ENCODE measurements at places on chromosomes 7 and 10.

DNA sequence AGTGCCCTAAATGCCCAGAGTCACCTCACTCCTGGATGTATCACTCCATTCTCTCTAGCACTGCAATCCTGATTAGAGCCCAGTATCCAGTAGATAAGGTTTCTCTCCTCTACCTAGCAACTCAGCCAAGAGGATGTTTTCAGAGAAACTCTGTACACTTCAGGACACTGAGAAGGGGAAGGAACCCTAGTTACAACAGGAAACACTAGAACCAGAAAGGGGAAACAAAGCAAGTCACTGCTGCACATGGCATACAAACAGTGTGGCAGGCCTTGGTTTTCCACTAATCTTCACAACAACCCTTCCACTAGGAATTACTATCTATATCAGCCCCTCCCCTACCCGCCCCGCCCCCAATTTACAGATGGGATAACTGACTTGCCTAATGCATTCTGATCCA, 1.6 kb downstream of the FAM204A start:
- DNase-seq: no peak

DNA sequence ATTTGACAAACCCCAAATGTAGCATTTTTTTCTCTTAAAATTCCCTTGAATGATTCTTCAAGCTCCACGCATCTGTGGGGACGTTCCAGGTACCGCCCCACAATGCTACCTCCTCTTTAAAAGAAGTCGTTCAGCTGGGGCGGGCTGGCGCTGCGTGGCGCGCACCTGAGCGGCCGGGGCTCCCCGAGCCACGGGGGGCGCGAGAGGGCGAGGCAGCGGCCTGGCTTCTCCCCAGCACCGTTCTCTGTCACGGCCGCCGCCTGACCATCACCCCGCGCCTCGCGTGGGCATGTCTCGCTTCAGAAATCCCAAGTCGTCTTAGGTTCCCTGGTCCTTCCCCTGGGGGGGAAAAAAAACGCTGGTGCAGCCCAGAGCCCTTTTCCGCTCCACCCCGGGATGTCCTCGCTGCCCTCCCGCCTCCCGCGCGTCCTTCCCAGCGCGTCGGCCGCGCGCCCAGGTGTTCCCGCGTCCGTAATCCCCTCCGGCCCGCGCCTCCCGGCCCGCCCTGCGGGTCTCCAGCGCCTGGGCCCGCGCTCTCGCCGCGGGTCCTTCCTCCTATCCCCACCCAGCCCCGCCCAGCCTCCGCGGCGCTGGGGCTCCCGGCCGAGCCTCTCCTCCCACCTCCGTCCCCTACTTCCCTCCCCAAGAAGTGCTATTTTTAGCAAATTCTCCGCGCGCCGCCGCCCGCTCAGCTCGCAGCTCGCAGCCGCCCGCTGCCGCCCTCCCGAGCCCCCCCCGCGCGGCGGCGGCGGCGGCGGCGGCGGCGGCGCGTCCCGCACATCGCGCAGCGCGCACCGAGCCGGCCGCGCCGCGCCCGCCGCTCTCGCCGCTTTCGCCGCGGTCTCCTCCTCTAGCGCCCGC, 58.7 kb upstream of the PRPS1L1 start:
- no peak for DNase-seq

DNA sequence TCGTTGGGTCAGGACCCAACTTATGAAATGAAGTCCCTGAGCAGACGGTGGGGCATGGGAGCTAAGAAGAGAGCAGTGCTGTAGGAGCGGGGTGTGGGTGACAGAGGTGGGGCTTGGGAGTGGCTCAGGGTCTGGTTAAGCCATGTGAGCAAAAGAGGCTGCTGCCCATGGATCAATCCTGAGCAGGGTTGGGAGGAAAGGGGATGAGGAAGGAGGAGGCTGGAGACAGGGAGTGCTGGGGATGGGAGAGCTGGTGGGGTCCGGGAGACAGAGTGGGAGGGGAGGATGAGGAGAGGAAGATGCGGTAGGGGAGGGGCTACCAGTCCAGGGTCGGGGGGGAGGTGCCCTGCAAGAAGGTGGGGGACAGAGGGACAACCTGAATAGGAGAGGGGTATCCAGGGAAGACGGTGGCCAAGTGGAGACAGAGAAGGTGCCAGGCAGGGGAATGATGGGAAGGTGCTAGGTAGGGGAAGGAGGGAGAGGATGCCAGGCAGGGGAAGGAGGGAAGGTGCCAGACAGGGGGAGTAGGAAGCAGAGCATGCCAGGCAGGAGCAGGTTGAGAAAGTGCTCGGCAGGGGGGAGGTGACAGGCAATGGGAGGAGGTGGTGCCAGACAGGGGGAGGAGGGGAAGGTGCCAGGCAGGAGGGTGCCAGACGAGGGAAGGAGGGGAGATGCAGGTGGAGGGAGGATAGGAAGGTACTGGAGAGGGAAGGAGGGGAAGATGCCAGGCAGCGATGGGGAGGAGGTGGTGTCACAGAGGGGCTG, 27.5 kb upstream of the SMARCD3 start:
- no peak for DNase-seq

DNA sequence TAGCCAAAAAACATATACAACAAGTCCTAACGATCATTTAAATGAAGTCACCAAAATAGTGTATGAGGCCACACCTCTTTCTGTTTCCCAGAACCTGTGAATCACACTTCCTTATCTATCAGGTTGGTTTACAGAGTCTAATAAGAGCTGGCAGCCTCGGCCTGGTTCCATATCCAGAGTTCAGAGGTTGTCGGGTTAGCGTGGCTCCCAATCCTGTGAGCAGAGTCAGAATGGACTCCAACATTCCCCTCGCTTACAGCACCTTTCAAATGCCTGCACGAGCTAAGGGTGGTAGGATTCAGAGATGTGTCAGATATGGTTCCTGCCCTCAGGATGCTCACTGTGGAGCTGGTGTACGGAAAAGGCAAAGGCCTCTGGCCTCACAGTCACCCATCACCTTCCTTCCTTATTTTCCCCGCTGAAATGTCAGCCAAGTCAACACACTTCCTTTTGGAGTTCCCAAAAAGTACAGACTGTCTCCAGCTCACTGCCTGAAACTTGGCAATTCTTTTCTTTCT, 6.0 kb downstream of the IL15RA start:
- no peak for DNase-seq

DNA sequence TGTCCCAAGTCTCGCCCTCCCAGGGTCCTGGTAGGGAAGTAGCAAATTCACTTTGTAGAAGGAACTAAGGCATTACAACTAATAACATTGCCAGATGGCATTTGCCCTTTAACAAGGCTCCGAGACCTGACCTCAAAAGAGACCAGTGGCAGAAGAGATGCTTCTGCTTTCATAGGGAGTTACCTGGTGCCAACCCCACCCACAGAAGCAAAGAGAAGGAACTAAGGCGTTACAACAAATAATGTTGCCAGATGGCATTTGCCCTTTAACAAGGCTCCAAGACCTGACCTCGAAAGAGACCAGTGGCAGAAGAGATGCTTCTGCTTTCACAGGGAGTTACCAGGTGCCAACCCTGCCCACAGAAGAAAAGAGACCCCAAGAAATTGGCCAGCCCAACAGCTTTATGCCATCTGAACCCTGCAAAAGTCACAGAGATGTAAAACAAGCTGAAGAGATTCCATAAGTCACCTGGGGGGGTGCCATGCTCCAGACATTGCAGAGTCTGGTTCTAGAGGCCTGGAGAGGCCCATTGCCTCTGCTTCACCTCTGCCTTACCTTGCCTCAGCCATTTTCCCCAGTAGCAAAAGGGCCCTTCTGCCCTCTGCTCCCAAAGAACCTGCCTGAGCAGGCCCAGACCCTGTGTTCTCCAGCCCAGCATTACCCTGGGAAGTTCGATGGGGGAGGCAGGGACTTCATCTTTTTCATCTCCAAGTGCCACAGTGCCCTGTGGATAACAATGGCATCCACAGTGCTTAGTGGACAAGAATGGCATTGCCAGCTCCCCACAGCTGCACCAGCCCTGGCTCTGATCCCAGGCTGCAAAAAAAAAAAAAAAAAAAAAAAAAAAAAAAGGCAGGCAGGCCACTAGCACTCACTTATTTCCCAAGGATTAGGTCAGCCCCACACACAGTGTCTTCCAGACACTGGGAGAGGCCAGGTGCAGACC, 179.5 kb upstream of the PLXNA4 start:
- DNase-seq: peak; percentile 27

DNA sequence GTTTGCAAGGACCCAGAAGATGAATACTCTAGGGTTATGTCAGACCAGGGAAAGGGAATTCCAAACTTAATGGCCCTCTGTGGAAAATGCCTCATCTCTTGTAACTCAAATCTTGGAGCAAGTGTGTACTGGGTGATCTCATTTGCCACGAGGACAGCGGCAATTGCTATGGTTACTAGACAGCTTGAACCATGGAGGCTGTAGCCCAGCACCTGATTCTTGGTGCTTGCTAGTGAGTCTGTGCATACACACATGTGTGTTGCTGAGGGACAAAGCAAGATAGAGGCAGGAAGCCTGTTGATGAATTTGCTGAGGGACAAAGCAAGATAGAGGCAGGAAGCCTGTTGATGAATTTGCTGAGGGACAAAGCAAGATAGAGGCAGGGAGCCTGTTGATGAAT, 58.6 kb upstream of the FEZF1 start:
- DNase-seq: no peak

DNA sequence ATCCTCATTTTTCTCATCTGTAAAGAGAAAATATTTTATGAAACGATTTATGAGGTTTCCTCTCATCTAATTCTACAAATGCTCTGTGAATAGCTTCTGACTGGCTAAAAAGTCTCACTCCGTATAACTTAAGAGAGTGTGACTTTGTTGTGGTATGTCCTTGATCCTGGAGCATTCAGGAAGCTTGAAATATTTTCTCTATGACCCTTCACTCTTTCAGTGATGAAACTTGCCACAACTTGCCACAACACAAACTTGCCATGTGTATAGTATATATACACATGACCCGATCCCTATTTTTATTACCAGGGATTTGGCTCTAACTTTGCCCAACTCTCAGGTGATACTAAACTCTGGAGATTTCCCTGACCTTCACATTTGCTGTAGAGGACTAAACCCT, 74.1 kb downstream of the TES start:
- DNase-seq: no peak

GRCh38 chr10:113316506-113316905, 236.3 kb upstream of the HABP2 start:
- no peak for DNase-seq

GRCh38 chr10:119652361-119652730, 1.2 kb downstream of the BAG3 start:
- no peak for DNase-seq

- DNase-seq: no peak
Observed at GRCh38 chr10:60459701-60460457, 70.2 kb upstream of the ANK3 start.

- DNase-seq: no peak
Observed at GRCh38 chr10:35150308-35150707, 23.7 kb downstream of the CREM start.

DNA sequence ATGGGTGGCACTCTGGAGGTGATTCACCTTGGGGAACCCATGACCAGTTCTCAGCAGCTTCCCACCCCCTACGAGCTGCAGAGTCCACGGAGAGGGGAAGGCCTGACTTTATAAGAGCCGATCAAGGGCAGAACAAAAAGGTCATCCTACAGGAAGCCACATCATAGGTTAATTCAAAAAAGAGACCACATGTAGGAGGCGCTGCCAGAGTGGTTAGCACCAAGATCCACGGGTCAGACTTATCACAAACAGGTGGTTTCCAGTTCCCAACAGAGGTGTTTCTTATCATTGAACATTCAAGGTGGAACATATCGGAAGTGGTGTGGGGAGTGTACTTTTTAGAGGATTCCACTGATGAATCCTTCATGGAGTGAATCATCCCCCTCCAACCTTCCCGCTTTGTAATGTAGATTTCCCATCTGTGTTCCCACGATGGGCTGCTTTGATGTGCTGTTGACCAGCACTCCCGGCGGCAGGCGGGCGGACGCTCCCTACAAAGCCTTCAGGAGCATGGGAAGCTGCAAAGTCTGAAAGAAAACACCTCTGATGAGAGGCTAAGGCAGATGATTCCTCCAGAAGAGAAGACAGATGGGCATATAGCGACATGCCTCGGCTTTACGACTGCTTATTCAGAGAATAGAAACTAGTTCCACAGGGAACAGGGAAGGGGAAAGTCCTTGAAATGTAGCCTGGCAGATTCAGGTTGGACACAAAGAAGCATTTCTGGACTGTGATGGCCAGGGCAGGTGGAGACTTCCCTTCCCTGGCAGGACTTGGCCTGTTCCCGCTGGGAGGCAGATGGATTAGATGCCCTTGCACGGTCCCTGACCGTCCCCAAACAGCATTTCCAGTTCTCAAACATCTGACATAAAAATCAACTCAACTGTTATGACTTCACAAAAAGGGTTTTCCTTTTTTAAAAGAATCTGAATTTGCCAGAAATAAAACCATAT, 66.5 kb downstream of the AFAP1L2 start:
- DNase-seq: no peak

DNA sequence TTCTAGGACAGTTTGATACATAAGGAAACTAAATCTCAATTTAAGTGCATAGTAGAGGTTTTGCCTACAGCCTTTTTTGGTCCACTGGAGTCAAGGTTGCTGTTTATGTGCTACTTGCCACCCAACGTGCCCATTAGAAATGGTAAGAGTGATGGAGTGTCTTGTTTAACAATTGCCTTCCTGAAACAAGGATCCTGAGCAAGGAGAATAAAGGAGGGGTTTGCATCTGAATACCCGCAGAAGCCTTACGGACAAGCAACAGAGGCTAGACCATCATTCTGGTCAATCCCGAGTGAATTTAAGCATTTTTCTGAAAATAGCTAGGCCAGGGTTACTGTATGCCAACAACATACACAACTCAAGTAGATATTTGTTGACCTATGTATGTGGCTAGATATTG, 63.6 kb downstream of the MARCHF5 start:
- no peak for DNase-seq

GRCh38 chr7:31633467-31633866, 53.5 kb upstream of the PPP1R17 start:
- DNase-seq: no peak

DNA sequence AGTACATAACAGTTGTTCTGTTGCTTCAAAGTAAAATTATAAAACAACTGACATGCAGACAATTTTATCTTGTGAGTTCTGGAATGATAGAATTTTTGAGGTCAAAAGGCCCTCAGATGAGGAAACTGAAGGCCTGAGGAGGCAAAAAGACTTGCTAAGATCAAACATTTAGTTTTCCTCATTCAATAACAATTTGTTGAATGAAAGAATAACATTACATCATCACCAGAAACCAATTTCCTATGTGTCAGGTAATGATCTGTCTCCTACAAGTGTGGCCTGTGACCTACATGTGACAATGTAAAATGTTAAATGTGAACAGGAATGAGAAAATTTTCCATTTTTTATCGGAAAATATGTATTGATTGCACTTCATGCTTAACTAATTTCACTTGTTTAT, 16.6 kb upstream of the ASB4 start:
- no peak for DNase-seq

- DNase-seq: no peak
Observed at GRCh38 chr7:133550811-133551210, 297.9 kb downstream of the EXOC4 start.

DNA sequence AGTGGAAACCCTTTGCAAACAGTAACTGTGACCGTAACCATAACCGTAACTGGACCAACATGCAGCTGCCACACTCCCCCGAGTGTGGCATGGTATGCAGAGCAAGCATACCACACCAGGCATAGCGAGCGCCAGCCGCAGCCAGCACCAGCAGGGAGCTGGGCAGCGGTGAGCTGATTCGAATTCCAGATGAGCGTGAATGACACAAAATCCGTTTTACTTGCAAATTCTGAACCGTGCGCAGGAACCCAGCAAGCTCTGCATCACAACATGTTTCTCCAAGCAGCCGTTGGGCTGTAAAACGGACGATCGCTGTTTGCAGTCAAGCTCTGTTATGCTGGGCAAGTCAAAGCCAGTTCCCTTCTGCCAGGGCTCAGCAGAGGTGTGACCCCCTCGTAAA, 111.1 kb downstream of the OAT start:
- DNase-seq: no peak

GRCh38 chr7:29946428-29947186, 43.0 kb downstream of the SCRN1 start:
- no peak for DNase-seq

Measured in hypothalamus (tissue), 51 donors.